ENCODE measurements at places on chromosomes 13 and 19. TPM values are rescaled to one million over a fixed set of nuclear protein-coding genes. Genes with fewer than 3 reads are reported as not detected.

ZNF541 gene
- total RNA-seq = not detected

DNA sequence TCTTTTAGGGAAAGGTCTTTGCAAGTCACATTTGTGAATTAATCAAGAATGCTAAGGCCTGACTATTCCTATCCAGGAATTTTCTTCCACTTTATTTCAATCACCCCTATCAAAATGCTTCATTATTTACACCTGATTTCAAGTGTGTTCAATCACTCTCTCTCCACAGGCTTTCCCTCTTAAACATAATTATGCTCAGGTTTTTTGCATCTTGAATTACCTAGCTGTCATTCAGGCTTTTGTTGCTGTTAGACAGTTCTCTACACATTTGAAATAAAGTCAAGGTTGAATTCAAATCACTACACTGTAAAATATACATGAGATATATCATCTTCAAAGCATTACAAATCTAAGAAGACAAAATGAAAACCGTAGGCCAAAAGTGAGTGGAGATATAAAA, 941.3 kb upstream of the SLITRK1 start:
- no peak for DNase-seq

DNA sequence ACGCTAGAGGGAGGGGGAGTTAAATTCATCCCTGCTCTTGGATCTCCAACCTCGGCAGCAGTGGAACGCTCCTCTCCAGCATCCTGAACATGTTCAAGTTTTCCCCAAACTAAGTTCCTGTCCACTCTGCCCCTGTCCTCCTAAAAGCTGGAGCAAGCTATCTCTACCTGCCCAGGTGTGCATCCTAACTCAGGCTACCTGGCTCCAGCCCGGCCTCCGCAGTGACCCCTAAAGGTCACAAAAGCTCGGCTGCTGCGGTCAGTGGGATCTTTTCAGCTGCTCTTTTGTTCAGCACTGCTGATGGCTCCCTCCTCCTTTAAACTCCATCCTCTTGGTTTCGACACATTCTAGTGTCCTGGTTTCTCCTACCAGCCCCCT, 1.4 kb downstream of the DCUN1D2 start:
- no peak for DNase-seq

REEP6 gene
- total RNA-seq = 4.6 TPM

DNA sequence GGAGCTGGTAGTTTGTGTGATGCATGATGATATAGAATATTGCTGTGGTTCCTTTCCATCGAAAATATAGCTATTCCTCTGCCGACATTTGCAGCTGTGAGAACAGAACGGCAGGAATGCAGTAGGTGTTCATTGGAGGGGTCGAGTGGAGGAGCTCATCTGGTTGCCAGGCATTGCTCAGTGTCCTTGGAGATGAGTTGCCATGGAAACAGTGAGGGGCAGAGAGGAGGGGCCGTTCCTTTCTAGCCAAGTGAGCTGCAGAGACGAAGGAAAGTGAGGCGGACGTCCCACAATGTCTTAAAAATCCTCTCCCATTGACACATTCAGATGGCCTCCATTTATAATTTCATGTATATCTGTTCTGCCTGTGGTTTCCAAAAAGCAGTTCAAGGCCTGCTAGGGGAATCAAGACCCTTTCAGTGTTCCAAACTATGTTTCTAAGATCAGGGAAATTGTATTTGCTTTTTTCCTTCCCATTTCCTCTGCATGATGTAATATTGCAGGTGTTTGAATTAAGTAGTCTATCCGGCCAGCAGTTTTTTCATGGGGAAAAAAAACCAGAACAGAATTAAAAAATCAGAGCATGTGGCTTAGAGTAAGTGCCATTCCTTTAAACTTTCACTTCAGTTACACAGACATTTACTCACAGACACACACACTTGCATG, 41.2 kb upstream of the ZNF835 start:
- DNase-seq = no peak

DNA sequence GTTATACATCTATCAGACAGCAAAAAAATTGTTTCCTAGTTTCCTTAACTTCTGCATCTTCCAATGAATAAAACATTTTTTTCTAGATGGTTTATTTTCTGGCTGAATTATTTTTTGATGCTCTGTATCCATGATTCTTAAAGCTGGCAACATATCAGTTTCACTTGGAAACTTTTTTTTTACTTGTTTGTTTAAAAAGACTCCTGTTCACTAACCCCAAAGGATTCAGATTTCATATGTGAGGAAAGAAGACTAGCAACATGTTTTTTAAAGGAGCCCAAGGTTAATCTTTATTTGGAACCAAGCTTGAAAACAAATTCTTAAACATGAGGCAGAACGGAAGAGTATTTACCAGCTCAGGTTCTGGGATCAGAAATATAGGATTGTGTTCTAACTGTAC, 632.3 kb downstream of the SLITRK6 start:
- DNase-seq = no peak

DNA sequence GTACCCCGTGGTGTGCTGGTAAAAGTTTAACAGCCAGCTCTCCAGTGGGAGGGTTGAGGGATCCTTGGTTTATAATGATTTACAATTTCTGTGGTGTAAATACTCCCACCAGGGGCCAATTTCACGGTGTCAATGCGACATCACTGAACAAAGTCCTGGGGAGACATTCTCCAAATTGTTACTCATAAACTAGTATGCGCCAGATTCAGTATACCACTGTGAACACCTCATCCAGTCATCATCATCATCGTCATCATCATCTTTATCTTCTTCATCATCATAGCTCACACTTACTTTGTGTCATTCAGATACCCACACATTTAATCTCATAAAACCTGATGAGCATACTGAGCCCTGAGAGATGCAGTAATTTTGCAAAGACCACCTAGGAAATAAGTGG, 17.2 kb upstream of the TNFSF14 start:
- no peak for DNase-seq

- DNase-seq = no peak
Measured at GRCh38 chr13:67877031-67877430, 646.9 kb upstream of the PCDH9 start.

ZNF577 gene
- 2.0 TPM for total RNA-seq

DNA sequence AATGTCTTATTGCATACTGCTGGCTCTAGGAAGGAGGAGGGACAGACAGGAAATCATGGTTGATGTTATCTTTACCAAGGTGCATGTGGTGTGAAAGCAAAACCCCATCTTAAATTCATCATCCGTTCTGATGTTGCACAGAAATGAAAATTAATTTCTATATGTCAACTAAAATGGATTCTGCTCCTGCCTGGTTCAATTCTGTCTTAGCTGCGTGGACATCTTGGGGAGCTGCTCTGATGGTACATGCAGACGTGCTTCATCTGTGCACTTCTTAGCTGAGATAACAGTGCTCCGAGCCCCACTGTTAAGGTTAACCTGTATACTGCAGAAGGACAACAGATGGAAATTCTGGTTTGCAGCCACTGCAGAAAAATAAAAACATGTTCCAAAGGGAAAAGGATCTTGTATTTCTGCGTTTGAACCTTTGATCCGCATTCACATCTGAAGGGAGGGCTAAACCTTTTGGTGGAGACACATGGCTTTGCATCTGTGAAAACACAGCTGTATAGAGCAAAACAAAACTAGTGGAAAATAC, 155.6 kb downstream of the TM9SF2 start:
- no peak for DNase-seq

GRCh38 chr19:2574478-2574931, 98.6 kb downstream of the GADD45B start:
- DNase-seq = no peak
